Putamen (tissue), 1 donor: ENCODE measurements at places on chromosomes 1 and 21.

DNA sequence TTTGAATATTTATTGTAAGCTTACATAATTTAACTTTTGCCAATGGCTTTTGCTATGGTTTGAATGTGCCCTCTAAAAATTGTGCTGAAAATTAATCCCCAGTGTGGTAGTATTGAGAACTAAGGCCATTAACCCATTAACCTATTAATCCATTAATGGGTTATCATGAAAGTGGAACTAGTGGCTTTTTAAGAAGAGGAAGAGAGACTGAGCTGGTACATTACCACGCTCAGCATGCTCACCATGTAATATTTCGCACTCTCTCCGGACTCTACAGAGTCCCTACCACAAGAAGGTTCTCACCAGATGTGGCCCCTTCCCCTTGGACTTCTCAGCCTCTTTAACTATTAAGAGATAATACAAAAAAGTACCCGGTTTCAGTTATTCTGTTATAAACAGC lies 164.4 kb upstream of the ZRANB2 start:
- no peak for DNase-seq

DNA sequence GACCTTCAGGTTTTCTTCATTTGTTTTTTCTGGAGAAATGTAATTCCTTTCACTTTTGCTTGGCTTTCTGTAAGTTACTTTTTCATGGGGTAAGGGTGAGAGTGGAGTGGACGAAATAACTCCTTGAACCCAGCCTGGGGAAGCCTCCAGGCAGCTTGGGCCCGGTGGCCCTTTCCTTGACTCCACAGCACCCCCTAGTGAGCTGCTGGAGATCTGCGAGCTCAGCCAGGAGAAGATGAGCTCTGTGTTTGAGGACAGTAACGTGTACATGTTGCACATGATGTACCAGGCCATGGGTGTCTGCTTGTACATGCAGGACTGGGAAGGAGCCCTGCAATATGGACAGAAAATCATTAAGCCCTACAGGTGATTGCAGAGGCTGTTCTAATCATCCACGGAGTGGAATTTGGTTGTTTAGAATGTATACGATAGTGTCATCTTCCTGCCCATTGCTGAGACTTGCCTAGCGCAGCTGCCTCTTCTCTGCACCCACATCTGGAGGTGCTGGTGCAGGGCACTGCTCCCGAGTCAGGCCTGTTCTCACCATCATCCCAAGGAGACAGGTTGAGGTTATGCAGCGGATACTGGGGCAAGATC lies 51.0 kb downstream of the SMYD2 start:
- no peak for DNase-seq

GRCh38 chr1:93734999-93735398 lies 53.4 kb upstream of the BCAR3 start:
- DNase-seq = no peak

GRCh38 chr1:86409416-86410021 lies 13.4 kb upstream of the ODF2L start:
- no peak for DNase-seq

- peak; percentile 10 for DNase-seq
Observed at GRCh38 chr1:111441573-111442192, 7.4 kb downstream of the WDR77 start.

DNA sequence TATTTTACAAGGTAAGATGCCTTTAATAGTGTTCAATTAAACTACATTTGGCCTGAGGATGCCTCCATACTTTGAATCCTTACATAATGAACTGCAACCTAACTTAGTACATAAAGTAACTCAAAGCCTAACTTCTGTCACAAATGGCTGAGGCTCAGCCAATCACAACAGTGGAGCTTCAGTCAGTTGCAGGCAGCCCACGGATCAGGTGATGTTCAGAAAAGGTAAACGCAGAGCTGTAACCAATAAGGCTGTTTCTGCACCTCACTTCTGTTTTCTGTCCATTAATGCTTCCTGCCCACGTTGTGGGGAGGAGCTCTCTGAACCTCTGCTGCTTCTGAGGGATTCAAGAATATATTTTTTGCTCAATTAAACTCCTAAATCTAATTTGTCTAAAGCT lies 94.8 kb upstream of the KIAA0040 start:
- DNase-seq = no peak

DNA sequence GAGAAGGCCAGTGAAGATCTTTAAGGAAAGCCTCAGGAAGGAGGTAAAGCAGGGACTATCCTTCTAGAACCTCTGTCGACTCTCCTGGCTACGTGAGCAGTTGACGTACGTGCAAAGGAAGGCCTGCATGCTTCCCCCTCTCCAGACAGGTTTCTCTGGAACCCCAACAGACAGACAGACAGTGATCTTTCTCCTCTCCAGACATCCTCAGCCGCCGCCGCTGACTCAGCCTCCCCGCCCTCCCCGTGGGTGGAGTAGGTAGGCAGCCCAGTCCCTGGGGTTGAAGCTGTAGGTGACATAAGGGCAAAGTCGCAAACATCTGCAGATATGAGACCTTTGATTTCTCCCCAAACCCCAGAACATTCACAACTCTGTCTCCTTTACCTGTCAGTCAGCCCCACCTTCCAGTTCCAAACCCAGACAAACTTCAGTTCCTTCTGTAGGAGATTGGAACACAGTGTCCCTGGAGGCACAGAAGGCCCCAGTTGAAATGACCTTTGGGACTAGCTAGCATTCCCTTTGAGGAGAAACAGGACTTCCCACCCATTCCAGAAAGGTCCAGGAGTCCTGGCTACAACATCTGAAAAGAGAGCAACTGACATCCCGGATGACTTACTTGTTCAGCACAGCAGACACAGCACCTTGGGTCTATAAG lies 146.0 kb upstream of the JUN start:
- no peak for DNase-seq

DNA sequence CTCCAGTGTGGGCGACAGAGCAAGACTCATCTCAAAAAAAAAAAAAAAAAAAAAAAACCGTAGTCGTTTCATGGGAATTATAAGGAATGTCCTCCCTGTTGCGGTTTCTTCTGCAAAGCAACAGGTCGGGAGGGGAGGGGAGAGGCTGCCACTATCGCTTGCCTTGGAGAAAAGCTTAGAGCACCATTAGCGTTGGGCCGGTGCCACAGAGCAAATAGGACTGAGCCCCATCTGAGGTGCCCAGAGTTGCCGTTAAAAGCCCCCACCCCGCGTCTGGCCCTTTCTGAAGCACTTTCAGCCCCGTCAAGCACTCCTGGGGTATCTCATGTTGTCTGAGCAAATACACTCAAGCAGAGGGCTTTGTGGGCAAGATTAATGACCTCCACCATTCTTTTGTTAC lies 2.2 kb downstream of the RIPPLY3 start:
- no peak for DNase-seq

DNA sequence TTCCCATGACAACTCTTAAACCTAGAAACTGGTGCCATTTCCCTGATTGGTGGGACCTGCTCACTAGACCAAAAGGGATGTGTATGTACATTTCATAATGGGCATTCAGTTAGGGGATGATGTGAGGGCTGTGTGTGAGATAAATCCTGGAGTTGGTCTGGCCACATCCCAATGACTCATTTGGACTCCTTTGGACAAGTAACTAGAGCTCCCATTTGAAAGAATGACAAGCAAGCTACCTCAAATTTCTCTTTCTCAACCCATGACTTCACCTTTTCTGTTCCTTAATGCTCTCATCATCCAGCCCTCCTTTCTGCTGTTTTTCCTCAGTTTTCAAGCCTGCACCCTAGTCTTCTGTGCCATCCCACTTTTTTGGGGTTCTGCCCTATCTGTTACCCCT lies 27.9 kb downstream of the EBNA1BP2 start:
- DNase-seq = no peak

GRCh38 chr1:211381481-211382181 lies 55.0 kb downstream of the TRAF5 start:
- DNase-seq = no peak

- no peak for DNase-seq
Observed at GRCh38 chr1:56881417-56881816, 26.8 kb downstream of the C8A start.

DNA sequence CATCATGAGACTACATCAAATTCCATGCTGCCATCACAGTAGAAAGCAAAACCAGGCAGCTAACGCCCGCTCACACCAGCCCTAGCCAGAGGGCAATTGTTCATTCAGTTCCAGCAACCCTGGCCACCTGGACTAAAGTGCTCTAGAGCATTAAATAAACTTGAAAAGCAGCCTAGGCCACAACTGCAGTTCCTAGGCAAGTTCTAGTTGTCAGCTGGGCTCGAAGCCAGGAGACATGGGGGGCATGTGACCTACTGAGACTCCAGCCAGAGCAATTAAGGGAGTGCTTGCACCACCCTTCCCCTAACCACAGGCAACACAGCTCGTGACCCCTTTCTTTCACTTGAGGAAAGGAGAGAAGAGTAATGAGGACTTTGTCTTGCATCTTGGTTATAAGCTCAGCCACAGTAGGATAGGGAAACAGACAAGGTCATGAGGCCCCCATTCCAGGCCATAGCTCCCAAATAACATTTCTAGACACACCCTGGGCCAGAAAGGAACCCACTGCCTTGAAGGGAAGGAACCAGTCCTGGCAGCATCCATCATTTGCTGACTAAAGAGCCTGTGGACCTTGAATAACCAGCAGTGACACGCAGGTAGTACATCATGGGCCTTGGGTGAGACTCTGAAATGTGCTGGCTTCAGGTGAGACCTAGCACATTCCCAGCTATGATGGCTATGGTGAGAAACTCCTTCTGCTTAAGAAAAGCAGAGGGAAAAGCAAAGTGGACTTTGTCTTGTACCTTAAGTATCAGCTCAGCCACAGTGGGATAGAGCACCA lies 77.0 kb downstream of the ZZZ3 start:
- DNase-seq = peak; percentile 54

- no peak for DNase-seq
Observed at GRCh38 chr1:157249739-157250138, 111.5 kb upstream of the ETV3 start.

DNA sequence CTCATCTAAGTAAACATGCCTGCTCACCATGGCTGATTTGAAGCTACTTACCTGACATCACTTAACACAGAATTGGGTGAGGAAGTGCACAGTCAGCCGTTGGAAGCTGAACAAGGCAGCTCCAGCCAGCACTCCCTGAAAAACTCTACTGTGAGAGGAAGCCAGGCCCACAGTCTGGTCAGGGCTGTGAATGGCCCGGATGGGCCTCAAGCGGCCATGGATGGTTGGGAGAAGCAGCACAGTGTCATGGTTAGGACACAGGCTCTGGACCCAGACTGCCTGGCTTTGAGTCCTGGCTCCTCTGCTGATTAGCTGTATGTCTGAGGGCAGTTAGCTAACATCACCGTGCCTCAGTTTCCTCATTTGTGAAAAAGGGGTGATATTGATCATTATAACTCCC lies 267.8 kb downstream of the GRIK3 start:
- no peak for DNase-seq

DNA sequence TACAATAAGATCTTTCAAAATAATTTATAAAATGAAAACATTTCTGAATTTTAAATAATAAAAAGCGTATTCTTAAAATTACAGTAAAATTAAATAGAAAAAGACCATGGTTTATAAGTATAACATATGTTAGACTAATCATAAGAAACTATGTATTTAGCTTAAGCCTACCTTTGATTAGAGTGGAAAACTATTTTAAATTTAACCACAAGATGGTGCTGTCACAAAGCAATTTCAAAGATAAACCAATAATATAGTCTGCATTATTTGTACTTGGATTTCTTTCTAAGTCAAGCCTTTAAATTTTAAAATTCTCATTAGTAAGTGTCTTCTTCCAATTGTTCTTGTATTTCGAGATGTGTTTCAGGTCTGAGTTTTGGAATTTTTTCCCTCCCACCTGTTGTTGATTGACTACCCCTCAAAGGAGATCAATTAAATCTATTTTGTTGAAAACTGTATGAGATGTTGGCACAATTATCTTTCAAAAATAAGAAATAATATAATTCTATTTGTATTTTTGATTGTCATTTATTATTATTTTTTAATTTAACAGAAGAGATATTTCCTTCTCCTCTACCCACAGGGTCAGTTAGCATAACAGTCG lies 459.8 kb downstream of the KCNT2 start:
- peak; percentile 2 for DNase-seq

- no peak for DNase-seq
Observed at GRCh38 chr21:27077501-27077900, 110.6 kb upstream of the ADAMTS5 start.

- no peak for DNase-seq
Observed at GRCh38 chr1:156958247-156958714, 37.8 kb downstream of the LRRC71 start.

DNA sequence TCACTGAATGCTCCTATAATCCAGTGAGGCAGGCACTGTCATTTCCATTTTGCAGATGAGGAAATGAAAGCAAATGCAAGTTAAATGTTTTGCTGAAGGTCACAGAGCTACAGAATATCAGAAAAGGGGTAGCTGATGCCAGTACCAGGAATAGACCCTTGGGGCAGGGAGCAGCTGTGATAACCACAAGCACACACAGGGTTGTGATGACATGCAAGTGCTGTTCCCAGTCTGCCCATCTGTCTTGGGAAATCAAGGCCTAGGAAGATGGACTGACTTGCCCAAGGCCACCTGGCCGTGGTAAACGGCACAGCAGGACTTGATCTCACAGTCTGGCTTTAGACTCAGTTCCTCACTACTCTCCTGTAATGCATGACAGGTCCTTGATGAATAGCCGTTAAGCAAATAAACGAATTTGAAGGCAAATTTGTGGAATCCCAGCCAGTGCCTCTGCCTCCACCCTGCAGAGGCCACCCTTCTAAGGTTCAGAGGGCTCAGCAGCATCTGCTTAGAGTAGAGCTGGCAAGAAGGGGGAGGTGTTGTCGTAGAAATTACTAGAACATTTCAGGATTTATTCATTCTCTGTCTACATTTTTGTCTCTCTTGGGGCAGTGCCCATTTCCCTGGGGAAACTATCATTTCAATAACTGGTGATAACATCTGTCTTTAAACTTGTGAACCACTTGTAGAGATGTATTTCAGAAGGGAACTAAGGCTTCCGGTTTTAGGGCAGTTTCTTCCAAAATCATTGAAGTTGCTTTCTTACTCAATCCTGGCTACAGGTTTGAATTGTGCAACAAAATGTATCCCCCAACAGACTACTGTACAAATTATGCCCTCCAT lies 53.2 kb upstream of the MRPS6 start:
- DNase-seq = no peak

DNA sequence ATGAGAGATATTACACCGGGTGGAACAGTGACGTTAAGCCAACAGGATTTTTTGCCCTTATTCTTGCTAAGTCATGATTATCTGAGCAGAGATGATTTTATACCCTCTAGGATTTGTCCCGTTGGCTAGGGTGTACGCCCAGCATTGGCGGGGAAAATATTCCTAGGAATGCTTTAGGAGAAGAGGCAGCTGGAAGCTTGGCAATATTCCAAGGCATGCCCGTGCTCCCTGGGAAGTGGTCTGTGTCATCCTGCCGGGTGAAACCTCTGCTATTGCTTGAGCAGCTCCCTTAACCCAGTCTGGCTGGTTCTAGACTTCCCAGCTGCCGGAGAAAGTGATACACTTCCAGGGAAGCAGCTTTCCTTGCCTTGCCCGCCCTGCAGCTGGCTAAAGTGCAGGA lies 16.2 kb downstream of the CHRNB2 start:
- no peak for DNase-seq
